ENCODE measurements at places on chromosomes 6 and 20. TPM values are rescaled to one million over a fixed set of nuclear protein-coding genes. Genes with fewer than 3 reads are reported as not detected.

DNA sequence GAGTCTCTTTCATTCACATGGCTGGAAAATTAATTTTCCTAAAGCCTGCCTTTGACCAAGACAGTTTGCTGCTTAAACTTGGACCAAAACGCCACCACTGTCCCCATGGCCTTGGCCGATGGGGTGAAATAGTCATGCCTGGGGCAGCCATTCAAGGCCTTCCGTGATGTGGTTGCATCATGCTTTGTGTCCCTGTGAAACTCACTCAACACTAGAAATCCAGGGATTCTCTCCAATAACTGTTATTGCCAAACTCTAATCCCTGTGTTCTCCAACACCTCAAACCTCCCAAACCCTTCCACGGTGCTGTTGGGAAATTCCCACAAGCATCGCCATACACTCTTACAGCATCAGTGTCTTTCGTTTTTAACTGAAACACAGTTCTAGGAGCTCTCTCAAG is 1.4 kb upstream of the TXNDC5 start:
- no peak for DNase-seq

GRCh38 chr6:108733051-108733450 is 115.2 kb upstream of the ARMC2 start:
- no peak for DNase-seq

DNA sequence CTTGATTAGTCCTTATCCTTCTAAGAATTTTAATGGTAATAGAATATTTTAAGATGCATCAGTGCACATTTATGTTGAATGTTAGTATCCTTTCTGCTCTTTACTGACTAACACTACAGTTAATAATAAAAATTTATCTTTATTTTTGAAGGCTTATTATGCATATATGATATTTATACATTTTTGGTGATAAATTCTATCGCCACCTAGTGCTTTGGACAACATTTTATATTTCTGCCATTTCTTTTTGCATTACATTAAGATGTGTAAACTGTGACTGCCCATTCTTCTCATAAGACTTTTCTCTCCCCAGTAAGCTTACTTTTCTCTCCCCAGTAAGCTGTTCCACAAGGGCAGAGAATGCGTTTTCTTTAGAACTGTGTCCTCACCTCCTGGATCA is 252.3 kb downstream of the GRIK2 start:
- DNase-seq: no peak

CTCFL gene
- 14.2 TPM for total RNA-seq

PRRT1 gene
- total RNA-seq: not detected

DNA sequence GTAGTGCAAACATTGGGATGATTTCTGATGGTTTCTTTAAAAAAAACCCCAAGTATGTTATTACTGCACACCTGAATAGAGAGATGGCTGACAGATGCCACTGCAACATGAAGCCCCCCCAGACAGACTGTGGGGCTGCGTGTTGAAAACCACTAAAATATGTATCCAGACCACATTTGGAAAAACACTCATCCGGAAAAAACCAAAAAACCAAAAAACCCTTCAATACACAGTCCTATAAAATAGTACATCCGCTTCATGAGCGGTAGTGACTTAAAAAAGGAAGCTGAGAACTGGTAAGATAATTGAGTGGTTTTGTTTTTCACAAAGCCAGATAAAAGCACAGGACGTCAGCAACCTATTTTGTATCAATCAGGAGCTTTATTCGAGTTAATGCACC is 47.1 kb upstream of the EDN3 start:
- no peak for DNase-seq

PHF1 gene
- 41.9 TPM for total RNA-seq

- DNase-seq: no peak
Observed at GRCh38 chr20:58665606-58666005, 14.5 kb downstream of the STX16 start.

GRCh38 chr6:134830940-134831339 is 119.0 kb downstream of the ALDH8A1 start:
- no peak for DNase-seq

DNA sequence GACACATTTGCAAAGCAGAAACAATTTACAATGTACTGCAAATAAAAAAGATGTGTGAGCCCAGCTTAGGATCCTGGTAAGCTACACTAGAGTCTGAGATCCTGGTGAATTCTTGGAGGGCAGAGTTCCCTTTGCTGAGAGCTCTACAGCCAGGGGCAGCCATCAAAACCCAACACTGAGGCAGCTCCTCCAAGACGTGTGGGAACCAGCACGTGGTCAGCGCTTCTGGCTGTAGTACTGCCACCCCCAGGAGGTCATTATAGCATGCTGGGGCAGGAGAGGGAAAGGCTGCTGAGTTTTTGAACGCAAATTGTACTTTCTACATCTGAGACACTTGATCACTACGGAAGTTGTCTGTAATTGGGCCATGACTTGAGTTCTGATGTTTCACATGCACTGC is 131.5 kb downstream of the INSM1 start:
- no peak for DNase-seq

- no peak for DNase-seq
Observed at GRCh38 chr6:52550870-52551269, 26.0 kb downstream of the TRAM2 start.

DNA sequence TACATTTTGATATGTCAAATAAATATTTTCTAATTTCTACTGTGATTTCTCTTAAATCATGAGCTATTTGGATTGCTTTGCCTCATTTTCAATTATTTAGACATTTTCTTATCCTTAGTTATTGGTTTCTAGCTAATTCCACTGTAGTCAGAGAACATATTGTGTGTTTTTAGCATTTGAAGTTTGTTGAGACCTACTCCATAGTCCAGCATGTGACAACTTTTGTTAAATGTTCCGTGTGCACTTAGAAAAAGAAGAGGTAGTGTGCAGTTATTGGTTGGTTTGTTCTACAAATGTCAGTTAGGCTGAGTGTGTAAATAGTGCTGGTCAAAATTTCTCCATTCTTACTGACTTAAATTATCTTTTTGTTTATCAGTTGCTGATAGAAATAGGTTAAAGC is 138.8 kb downstream of the BCAS1 start:
- DNase-seq: no peak

DNA sequence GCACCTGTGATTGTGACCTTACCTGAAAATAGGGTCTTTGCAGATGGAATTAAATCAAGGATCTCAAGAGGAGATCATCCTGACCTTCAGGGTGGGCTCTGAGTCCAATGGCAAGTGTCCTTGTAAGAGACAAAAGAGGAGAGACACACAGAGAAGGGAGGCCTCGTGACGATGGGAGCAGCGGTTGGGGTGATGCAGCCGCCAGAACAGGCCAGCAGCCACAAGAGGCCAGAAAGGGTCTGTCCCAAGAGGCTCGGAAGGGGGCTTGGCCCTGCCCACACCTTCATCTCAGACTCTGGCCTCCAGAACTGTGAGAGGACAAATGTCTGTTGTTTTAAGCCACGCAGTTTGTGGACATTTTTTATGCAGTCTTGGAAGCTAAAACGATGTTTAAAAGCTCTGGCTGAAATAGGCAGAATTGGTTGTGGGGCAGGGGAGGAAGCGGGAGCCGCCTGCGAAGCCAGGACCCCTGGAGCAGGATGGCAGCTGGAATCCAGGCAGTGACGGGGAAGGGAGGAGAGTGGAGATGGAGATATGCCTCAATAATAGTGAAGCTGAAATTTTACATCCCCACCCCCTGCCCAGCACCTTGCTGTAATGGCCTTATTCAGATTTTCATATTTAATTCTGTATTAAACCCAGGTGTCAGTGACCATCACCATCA is 216.4 kb downstream of the ANKRD60 start:
- DNase-seq: no peak

VSX1 gene
- total RNA-seq: not detected

- DNase-seq: no peak
Observed at GRCh38 chr6:138528956-138529355, 29.7 kb upstream of the NHSL1 start.

DNA sequence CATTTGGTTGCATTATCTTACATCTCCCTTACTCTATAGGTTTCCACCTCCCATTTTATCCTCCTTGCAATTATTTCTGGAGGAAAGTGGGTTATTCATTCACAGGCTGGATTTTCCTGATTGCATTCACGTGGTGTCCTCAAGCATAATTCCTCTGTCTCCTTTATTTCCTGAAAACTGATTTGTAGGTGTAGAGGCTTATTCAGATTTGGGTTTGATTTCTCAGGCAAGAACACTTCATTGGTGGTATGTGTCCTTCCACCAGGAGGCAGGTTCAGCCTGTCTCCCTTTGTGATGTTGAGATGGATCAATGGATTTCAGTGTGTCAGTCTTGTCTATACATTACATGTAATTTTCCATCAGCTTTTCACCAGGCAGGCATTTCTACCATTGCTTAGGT is 17.3 kb downstream of the DNPH1 start:
- peak; percentile 52 for DNase-seq

GRCh38 chr20:15565786-15566185 is 1007.5 kb downstream of the KIF16B start:
- DNase-seq: no peak

- no peak for DNase-seq
Observed at GRCh38 chr6:82786248-82786647, 279.4 kb downstream of the UBE3D start.

- no peak for DNase-seq
Observed at GRCh38 chr20:39547546-39548408, 585.6 kb downstream of the DHX35 start.

GRCh38 chr6:113077794-113078193 is 730.7 kb downstream of the RFPL4B start:
- DNase-seq: no peak
